ENCODE measurements at places on chromosomes 7 and 10.

GRCh38 chr7:111784296-111784695, 222.0 kb upstream of the IMMP2L start:
- DNase-seq: no peak

- DNase-seq: no peak
Observed at GRCh38 chr10:29257106-29257783, 31.6 kb upstream of the LYZL1 start.

- DNase-seq: no peak
Observed at GRCh38 chr7:43105521-43106120, 6.8 kb upstream of the HECW1 start.

- DNase-seq: no peak
Observed at GRCh38 chr10:126917975-126918908, 13.0 kb downstream of the DOCK1 start.

DNA sequence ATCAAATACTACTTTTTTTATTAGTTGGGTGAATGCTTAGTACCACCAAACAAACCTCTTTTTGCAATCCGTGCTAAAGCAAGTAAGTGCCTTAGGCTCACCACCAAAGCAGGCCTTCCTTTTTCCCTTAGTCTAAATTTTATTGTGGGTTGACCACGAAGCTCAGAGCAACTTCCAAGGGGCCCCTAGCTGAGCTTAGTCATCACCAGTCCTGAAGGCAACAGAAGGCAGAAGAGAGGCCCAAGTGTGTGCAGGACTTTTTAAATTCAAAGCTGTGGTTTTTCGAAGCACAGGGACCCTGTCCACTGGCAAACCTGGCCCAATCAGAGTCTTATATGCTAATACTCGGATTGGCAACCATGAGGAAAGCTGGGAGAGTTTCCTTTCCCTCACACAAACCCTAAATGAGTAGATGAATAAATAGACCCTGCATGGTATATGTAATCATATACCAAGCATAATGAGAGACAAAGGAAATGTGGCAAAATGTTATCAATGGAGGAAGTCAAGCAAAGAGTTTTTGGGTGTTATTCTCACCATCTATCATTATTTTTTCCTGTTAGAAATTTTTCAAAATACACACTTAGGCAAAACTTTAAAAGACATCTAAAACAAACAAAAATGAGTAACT, 453.2 kb upstream of the GALNT17 start:
- DNase-seq: peak; percentile 38

Data from DMS 273 treated with DMSO at 0.1 percent for 48 hours (cell line).